Activated effector memory CD4-positive, alpha-beta T cell treated with Interleukin-2 at 50 U/mL for 16 hours (primary cell): ENCODE measurements at places on chromosomes 1 and 21.

- DNase-seq = no peak
Measured at GRCh38 chr1:206003854-206004800, 932 bp upstream of the RAB7B start.

- no peak for DNase-seq
Measured at GRCh38 chr1:181135437-181135731, 46.9 kb downstream of the IER5 start.

- no peak for DNase-seq
Measured at GRCh38 chr21:44534688-44535087, 5.3 kb downstream of the KRTAP10-1 start.

- DNase-seq = no peak
Measured at GRCh38 chr1:55965981-55966461, 613.3 kb downstream of the PLPP3 start.

- DNase-seq = no peak
Measured at GRCh38 chr1:51607681-51608095, 9.2 kb upstream of the OSBPL9 start.

GRCh38 chr1:224784265-224785039 lies 145.0 kb upstream of the DNAH14 start:
- DNase-seq = no peak

GRCh38 chr1:29960156-29960755 lies 723.9 kb downstream of the PTPRU start:
- DNase-seq = no peak

DNA sequence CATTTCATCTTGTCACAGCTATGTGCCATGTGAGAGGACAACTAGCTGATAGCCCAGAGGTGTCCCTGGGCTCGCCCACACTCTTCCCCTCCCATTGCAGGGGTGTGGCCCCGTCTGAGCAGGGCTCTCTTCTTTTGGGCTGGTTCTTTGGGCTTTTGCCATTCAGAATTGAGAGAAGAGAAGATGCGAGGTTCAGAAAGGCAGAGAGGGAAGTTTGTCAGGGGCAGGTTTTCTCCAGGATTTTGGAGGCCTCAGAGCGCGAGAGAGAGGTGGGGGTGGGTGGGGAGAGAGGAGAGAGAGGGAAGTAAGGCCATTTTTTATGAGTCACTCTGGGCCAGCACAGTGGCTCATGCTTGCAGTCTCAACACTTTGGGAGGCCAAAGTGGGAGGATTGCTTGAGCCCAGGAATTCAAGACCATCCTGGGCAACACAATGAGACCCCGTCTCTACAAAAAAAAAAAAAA lies 5.2 kb downstream of the IFI6 start:
- no peak for DNase-seq

GRCh38 chr1:41769068-41769467 lies 149.7 kb downstream of the HIVEP3 start:
- DNase-seq = no peak
